ENCODE measurements at places on chromosomes 12 and 14.

DNA sequence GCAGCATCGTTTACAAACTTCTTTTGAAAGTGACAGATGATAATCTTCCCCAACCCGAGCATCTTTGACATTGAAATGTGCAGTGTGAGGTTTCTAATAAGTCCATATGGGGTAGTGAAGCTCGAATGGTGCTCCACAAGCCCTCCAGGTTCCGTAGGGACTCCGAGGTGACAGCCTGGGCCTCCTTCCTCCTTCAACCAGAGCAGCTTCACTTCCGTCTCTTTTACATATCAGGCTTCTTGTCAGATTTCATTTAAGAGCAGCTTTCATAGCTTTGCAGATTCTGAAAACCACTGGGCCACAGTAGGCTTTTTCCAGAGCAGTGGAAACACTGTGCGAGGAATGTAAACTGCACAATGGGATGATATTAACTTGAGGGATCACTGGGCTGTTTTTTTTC is 103.6 kb upstream of the CPM start:
- DNase-seq, result no peak
- no peaks in the 10 kb centered on the region for H3K27me3 ChIP-seq
- H3K36me3 ChIP-seq, result no peaks in the 10 kb centered on the region
- H3K4me1 ChIP-seq, result peaks cover 9% of the 10 kb centered on the region
- no peak overlapping the region for H3K4me3 ChIP-seq

DNA sequence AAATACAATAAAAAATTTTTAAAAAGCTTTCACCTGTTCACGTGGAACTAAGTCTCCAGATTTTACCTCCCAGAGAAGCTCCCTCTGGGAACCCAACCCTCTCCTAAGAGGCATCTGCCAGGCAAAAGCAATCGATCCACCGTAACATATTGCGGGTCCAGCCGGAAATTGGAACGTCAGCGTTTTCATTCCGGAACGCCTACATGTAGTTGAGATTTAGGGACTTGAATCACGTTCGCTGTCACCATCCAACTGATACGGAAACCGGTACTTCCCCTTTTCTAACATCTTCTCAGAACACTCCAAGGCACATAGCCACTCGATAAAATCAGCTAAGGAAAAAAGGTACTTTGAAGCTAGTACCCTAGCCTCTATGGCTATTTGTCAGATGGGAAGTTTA is 70.3 kb downstream of the COX16 start:
- no peaks in the 10 kb centered on the region for H3K36me3 ChIP-seq
- H3K4me3 ChIP-seq, result no peak overlapping the region
- DNase-seq, result no peak
- H3K27me3 ChIP-seq, result no peaks in the 10 kb centered on the region
- H3K4me1 ChIP-seq, result no peaks in the 10 kb centered on the region
- H3K27ac ChIP-seq, result no peak overlapping the region

- H3K27me3 ChIP-seq, result no peaks in the 10 kb centered on the region
- H3K4me3 ChIP-seq, result no peak overlapping the region
- no peak overlapping the region for H3K27ac ChIP-seq
- no peak for DNase-seq
Observed at GRCh38 chr12:59142183-59142790, 222.0 kb upstream of the LRIG3 start.

DNA sequence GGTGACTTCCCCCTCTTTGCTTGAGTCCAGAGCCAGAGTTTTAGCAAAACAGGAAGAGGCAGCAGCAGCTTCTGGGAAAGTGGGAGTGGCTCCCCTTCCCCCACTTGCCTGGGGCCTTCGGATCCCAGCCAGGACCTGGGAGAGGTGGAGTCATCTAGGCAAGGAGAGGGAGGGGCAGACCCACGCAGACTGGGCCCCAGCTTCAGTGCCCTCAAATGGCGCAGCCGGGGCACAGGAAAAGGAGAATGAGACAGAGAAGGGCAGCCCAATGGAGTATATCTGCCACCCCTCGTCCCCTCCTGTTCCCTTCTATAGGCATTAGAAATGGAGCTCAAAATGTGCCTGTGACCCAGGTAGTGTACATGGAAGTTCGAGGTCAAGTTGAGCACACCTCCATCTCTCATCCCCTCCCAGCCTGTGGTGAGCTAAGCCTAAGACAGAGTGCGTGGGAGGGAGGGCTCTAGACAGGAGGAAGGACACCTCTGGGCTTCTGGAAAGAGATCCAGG is 9.3 kb upstream of the HDAC7 start:
- H3K4me1 ChIP-seq, result peaks cover 23% of the 10 kb centered on the region
- peak overlapping the region; percentile 81 for H3K27ac ChIP-seq
- no peaks in the 10 kb centered on the region for H3K36me3 ChIP-seq

DNA sequence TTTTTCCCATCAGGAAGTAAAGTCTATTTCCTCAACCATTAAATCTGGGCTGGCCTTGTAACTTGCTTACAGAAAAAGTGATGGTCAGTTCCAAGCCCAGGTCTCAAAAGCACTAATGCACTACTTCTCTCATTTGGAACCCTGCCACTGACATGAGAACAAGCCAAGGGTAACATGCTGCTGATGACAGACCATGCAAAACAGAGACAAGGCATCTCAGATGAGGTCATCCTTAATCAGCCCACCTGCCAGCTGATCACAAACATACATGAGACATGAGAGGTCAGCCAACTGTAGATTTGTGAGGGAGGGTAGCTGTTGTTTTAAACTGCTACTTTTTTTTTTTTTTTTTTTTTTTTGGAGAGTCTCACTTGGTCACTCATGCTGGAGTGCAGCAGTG is 16.2 kb downstream of the TWF1 start:
- no peak for DNase-seq
- peaks cover 23% of the 10 kb centered on the region for H3K36me3 ChIP-seq
- H3K27ac ChIP-seq, result no peak overlapping the region
- no peak overlapping the region for H3K4me3 ChIP-seq

DNA sequence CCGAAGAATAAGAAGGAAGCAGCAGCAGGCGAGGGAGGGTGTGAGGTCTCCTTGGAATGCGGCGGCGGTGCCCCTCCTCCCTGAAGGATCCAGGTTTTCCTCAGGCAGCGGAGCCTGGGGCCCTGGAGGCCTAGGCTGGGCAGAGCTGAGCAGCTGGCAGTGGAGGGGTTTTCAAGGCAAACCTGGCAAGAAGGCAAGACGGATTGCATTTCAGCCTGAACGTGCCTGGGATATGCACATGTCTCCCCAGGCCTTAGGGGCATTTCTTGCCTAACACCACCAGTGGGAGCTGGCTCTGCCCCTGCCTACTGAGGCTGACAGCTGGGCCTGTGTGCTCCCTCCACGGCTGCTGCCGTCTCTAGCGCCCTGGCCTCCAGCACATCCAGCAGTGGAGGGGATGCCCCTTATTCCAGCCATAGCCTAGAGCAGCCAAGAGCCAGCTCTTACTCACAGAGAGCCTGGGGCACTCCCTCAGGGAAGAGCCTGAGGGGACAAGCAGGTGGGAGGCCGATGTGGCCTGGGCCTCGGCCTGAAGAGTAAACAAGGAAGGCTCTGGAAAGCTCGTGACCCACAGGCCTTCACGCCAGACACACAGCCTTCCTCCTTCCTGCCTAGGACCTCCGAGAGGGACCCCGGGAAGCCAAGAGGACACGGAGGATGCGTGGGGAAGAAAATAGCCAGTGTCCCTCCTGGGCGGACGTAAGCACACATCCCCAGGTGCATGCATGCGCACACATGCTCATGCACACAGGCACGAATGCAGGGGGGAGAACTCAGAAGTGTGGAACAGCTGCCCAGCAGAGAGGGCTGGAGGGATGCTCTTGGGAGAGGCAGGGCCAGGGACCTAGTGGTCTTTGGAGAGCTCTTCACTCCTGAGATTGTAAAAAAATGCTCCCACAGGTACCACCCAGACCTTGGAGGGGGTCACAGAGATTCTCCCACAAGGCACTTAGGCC is 23.0 kb upstream of the EIF2B2 start:
- no peak for DNase-seq
- H3K4me1 ChIP-seq, result peaks cover 11% of the 10 kb centered on the region
- H3K4me3 ChIP-seq, result no peak overlapping the region
- H3K27ac ChIP-seq, result no peak overlapping the region
- H3K36me3 ChIP-seq, result no peaks in the 10 kb centered on the region

DNA sequence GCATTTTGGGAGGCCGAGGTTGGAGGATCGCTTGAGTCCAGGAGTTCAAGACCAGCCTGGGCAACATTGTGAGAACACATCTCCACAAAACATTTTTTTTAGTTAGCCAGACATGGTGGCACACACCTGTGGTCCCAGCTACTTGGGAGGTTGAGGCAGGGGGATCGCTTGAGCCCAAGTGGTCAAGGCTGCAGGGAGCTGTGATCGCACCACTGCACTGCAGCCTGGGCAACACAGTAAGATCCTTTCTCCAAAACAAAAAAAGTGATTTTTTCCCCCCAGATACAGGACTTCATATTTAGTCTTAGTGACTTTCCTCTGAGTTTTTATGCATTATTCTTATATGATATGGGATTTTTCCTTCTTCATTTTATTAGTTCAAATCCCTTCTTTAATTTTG is 20.2 kb downstream of the OXA1L start:
- no peak for DNase-seq
- no peak overlapping the region for H3K4me3 ChIP-seq
- H3K4me1 ChIP-seq, result no peaks in the 10 kb centered on the region
- no peaks in the 10 kb centered on the region for H3K27me3 ChIP-seq
- H3K36me3 ChIP-seq, result no peaks in the 10 kb centered on the region

DNA sequence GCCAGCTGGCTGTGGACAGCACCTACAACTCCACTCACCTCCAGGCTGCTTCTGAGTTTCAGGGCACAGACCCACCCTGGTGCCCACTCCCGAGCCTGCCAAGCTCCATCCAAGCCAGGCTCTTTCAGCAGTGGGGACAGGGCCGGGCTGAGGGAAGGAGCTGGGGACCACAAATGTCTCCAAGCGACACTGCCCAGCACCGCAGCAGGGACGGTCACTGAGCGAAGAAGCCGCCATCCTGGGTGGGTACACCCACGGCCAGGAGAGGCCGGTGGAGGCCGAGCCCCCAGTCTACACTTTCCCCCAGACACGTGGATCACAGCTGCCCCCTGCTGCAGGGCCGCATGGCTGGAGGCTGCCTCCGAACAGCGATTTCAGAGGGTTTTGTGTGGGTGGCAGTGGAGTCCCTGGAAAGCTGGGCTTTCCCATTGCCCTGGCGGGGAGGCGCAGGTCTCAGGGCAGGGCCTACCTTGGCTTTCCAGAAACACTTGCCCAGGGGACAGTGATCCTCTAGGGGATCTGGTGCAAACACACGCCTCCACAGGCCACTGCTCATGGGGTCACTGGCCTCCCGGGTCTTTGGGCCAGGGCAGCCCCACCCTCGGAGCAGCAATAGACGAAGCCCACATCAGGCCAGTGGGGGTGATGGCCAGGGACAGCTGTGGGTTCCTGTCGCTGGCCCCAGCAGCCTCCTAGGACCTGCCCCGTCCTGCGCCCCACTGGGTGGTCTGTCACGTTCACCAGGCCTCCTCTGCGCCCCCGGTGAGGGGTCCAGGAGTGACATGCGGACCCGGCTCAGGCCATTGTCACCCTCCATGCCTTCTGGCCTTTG is 1.2 kb upstream of the GPR132 start:
- H3K4me1 ChIP-seq, result peaks cover under 1% of the 10 kb centered on the region
- H3K27ac ChIP-seq, result no peak overlapping the region
- H3K4me3 ChIP-seq, result no peak overlapping the region
- H3K36me3 ChIP-seq, result no peaks in the 10 kb centered on the region
- no peak for DNase-seq
- H3K27me3 ChIP-seq, result no peaks in the 10 kb centered on the region

DNA sequence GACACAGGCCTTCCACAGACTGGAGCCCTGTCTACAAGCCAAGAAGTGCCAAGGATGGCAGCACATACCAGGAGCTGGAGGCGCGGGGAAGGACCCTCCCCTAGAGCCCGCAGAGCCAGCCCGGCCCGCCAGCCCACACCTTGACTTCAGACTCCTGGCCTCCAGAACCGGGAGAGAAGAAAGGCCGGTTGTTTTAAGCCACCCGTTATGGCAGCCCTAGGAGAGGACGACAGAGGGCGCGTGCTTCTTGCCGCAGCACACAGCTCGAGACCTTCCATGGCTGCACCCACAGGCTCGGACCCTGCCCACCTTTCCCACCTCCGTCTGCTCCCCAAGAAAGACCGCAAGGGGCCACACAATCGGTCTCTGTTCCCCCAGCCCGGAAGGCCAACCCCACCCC is 53.7 kb downstream of the RNF34 start:
- no peaks in the 10 kb centered on the region for H3K36me3 ChIP-seq
- no peak overlapping the region for H3K27ac ChIP-seq
- H3K4me3 ChIP-seq, result no peak overlapping the region
- no peak for DNase-seq

- no peaks in the 10 kb centered on the region for H3K4me1 ChIP-seq
- H3K4me3 ChIP-seq, result no peak overlapping the region
- no peak overlapping the region for H3K27ac ChIP-seq
- no peaks in the 10 kb centered on the region for H3K27me3 ChIP-seq
Observed at GRCh38 chr12:68440068-68440581, 108.0 kb upstream of the MDM1 start.

DNA sequence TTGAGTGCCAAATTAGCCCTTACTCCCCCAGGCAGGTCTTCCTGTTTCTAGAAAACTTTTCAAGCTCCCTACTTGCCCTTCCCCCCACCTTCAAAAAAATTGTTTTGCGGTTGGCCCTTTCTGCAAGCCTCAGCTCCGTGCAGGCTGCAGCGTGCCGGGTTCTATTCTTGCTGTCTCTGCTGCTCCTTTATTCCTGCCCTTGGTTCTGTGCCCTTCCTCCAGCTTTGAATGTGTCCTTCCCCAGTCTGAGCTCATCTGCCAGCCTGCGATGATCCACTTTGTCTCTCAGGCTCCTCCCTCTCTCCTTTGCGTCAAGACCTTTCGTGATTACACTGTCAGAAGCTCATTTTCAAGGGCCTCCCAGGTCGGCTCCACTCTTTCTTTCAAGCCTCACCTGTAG is 98.6 kb downstream of the IRF2BPL start:
- no peaks in the 10 kb centered on the region for H3K27me3 ChIP-seq
- peak overlapping the region; percentile 40 for H3K27ac ChIP-seq
- no peak overlapping the region for H3K4me3 ChIP-seq
- H3K36me3 ChIP-seq, result no peaks in the 10 kb centered on the region
- DNase-seq, result peak; percentile 87
- peaks cover 34% of the 10 kb centered on the region for H3K4me1 ChIP-seq

DNA sequence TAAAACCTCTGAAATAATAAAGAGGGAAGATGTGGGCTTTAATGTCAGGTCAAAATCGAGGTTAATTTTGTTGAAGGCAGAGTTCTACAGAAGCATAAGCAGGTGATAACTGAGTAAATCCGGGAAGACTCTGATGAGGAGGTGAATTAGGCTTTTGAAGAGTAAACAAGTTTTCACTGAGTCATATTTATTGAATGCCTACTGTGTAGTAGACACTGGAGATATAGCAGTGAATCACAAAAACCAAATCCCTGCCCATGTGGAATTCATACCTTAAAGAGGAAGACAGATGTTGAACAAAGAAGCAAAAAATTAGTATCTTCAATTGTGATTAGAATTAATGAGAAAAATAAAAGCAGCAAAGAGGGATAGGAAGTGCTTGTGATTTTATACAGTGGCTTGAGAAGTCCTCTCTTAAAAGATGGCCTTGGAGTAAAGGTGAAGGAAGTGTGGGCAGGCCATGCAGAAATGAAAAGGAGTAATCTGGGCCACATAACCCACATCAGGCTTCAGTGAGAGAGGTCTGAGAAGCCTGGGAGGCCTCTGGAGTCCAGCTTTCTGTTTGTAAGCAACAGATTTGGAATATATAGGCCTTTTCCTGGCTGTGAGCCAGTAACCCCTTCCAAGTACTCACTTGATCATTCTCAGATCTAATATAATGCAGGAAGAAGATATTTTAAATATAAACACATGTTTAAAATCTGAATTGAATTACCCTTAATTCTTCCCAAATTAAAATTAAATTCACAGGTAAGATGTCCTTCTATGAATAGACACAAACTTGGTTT is 46.7 kb downstream of the BHLHE41 start:
- DNase-seq, result no peak
- no peaks in the 10 kb centered on the region for H3K4me1 ChIP-seq
- no peak overlapping the region for H3K27ac ChIP-seq
- H3K27me3 ChIP-seq, result no peaks in the 10 kb centered on the region

- no peak overlapping the region for H3K27ac ChIP-seq
- H3K4me3 ChIP-seq, result no peak overlapping the region
- peaks cover 21% of the 10 kb centered on the region for H3K27me3 ChIP-seq
- no peak for DNase-seq
Observed at GRCh38 chr14:96588410-96589257, 86.5 kb downstream of the PAPOLA start.

Data from adrenal gland (tissue), 19 donors.